NCI-H526 (cell line): ENCODE measurements at places on chromosomes 5 and 9.

- no peak for DNase-seq
Measured at GRCh38 chr5:4700871-4701270, 439.3 kb upstream of the ADAMTS16 start.

- no peak for DNase-seq
Measured at GRCh38 chr9:108815156-108815555, 40.6 kb downstream of the ACTL7B start.

- no peak for DNase-seq
Measured at GRCh38 chr9:81534138-81534875, 155.0 kb downstream of the TLE1 start.

- no peak for DNase-seq
Measured at GRCh38 chr5:146788898-146789297, 89.7 kb downstream of the PPP2R2B start.

GRCh38 chr5:176413709-176414191, 2.6 kb downstream of the CLTB start:
- DNase-seq, result no peak

DNA sequence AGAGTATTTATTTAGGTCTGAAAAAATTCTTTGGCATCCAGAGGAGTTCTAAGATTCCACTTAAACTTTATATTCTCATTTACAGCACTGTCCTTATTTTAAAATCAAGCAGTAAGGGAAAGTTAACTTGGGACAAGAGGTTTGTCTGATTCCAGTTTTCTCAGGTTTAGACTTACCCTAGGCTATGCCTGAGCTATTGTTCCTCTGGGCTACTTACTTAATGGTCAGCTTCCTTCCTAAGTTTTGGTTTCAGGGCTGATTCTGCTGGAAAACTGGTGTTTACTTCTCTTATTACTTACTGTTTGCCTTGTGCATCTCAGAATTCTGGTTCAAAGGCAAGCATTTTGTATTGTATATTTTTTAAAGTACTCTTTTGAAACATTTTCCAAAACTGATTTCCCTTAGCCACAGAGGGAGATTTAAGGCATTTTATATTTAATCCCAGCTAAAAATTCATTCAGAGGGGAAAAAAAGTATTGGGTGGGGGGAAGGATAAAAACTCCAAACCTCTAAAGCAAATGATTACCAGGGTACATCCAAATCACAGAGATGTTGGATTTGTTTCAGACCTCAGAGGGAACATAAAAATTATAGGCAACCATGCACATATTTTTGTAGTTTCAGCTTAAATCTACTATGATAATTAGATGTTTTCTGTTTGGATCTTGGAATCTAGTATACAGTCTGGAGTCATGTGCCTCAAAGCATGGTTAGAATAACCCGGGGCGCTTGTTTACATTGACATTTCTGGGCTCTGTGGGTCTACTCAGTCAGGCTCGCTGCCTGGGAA, 290.0 kb downstream of the ARHGAP26 start:
- no peak for DNase-seq

DNA sequence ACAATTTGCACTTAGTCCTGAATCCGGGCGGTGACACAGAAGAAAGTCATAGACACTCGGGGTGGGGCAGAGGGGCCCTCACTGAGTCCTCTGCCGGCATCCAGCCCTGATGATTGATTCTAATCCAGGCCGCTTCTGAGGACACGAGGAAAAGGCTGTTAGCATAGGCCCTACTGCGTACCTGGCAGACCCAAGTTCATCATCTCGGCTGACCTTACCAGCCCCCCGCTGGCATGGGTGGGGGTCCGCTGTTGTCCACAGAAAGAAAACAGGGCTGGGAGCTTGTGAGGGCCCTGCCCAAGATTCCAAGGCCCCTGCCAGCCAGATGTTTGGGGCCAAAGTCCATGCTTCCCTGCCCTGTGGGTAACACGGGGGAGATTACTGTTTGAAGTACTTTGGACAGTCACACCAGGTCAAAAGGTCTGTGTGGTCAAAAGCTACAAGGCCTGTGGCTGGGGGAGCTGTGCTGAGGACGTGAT, 24.5 kb downstream of the ERGIC1 start:
- no peak for DNase-seq

DNA sequence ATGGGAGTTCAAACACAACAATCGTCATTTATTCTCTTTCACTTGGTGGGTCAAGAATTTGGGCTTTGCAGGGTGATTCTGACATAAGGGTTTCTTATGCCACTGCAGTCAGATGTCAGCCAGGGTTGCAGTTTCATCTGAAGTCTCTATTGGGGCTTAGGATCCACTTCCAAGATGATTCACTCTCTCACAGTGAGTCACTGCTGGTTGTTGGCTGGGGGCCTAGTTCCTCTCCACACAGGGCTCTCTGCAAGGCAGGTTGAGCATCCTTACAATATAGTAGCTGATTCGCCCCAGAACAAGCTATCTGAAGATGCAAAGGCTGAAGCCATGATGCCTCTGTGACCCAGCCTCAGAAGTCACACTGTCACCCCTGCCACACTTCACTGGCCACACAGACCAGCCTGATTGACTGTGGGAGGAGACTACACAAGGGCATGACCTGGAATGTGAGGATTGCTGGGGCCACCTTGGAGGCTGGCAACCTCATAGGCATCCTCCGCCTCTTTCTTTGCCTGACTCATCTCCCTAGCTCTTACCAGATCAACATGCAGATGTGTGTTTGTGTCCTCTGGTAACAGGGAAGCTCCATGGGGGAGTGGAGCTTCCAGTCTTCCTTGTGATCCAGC, 4.5 kb upstream of the CARD19 start:
- no peak for DNase-seq

- no peak for DNase-seq
Measured at GRCh38 chr5:172725785-172726184, 45.2 kb downstream of the DUSP1 start.

GRCh38 chr5:169197343-169197742, 103.6 kb downstream of the SLIT3 start:
- no peak for DNase-seq

DNA sequence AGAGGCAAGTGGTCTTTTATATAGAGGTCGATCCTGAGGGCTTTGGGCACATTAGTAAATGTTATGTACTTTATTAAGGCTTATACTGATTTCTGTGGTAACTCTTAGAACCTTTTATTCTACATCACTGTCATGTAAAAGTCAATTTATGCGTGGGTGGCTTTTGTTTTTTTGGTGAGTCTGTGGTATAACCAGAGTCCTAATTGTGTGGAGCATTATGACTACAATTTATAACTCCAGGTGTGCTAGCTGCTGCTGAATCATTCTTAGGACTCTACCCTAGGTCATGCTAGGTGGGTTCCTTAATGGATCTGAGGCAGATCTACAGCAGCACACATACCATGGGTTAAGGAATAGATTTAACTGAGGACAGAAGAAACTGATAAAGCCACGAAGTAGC, 33.9 kb upstream of the KCNN2 start:
- DNase-seq, result no peak

- DNase-seq, result no peak
Measured at GRCh38 chr5:54889826-54890225, 95.6 kb downstream of the ESM1 start.

DNA sequence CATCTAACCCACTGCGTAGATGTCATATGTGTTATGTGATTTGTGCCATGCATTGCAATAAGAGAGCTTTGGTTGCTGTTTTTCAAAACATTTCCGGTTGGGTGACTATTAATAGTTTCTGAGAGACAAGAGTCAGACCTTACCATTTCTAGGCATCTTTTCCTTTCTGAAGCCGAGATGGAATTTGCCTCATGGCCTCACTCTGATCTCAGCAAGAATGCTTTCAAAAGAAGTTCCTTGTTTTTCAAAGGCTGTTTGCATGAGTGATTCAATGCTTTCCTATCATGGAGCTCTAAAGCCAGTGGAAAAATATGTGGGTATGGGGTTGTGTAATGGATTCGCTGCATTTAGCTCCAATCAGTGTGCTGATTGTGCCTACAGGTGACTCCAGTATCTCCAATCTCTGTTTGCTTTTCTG, 203.1 kb upstream of the PPP1R2B start:
- no peak for DNase-seq

- no peak for DNase-seq
Measured at GRCh38 chr9:99451112-99451606, 229.1 kb downstream of the SEC61B start.

DNA sequence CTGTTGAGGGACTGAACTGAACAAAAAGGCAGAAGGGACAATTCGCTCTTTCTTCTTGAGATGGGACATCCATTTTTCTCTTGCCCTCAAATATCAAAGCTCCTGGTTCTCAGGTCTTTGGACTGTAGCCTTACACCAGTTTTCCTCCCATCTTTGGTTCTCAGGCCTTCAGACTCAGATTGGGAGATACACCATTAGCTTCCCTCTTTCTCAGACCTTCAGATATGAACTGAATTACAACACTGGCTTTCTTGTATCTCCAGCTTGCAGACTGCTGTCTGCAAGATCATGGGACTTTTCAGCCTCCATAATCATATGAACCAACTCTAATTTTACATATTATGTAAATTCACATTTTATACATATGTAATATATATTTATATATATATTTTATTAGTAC, 12.6 kb upstream of the CCNG1 start:
- no peak for DNase-seq

- no peak for DNase-seq
Measured at GRCh38 chr5:133459474-133460160, 152.7 kb downstream of the FSTL4 start.

DNA sequence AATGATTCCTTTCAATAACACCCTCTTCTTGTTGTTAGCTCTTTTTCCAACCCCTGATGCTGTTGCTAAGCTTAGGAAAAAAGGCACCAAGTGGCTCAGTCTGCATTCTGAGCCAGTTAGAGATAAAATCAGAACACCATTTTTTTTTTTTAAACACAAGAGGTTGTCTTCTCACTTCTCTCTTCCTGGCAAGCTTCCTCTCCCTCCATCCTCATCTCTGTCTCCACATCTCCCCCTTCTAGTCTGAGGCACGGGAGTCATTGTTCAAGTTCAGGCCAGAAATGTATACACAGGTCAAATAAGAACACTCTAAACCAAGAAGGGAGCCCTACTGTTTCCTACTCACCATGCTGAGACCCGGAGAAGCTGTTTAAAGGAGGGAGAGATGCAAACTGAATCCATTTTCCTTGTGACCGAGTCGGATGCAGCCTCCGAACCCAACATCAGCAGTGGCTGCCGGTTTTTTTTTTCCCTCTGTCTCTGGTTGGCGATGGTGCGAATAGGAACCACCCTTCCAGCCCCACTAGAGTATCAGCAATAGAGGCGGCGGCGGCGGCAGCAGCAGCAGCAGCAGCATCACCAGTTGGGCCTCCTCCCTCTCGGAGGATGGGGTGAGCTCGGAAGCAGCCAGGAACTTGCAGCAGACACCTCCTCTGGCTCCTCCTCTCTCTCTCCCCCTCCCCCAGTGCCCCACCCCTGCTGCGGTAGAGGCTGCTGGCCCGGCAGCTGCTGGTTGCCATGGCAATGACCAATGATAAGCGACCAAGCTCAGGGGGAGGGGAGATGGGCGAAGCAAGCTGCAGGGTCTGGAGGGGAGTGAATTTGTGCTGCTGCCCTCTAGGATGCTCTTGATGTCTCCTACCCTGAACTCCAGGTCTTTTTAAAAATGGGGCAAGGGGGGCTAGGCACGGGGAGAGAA, at the start of gene JAKMIP2:
Gene JAKMIP2, minus strand, starts transcription at position 619 of the 919 bp plus-strand sequence. CDS start 110,922 bp downstream, outside the sequence.
- peak; percentile 95 for DNase-seq

DNA sequence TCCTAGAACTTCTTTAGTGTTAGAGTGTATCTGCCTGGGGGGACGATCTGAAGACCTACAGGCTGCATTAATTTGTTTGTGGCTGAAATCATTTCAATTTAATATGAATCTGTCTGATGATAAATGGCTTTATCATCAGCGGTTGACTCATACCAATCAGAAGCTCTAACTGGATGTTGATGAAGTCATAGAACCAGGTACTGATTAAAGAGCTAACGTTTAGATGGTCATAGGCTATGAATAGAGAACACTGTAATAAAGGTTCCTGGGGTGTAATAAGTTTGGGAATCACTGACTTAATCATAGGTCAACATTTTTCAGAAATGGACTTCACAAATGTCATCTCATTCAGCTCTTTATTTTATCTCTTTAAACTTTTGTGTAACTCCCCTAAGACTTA, 329.9 kb downstream of the MSX2 start:
- no peak for DNase-seq

DNA sequence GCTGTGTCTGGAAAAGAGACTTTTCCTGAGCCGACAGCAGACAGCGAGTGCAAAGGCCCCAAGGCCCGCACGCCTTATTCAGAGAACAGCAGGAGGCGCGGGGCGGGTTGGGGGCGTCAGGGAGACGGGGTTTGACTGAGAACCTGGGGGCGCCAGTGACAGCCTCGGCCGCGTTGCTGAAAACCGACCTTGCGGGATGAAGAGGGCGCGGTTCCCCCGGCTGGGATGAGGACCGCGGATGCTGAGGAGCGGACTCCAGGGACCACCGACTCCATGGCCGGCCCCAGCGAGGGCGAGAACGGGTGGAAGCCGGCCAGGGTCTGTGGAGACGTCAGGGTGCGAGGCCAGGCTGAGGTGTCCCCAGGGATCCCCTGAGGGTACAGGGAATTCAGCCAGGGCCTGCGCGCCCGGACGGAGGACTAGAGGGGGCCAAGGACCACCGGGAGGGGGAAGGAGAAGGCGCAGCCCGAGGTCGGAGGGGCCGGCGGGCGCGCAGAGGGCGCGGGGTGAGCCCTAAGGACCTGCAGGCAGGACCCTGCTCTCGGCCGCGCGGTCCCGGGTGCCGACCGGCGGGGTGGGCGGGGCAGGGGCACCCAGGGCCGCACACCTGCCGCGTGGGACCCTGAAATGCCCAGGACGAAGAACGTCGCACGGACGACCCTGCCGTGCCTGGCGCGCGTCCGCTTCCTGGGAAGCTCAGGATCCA, 837 bp upstream of the AHRR start:
- DNase-seq, result no peak

DNA sequence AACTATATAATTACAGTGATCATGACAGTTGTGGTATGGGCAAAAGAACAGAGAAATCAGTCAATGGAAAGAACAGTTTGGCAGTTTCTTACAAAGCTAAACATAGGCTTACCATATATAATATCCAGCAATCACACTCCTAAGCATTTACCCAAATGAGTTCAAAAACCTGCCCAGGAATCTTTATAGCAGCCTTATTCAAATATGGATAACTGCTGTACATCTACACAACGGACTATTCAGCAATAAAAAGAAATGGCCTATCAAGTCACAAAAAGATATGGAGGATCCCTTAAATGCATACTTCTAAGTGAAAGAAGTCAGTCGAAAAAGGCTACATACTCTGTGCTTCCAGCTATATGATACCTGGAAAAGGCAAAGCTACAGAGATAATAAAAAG, 36.6 kb downstream of the ERMP1 start:
- peak; percentile 45 for DNase-seq

DNA sequence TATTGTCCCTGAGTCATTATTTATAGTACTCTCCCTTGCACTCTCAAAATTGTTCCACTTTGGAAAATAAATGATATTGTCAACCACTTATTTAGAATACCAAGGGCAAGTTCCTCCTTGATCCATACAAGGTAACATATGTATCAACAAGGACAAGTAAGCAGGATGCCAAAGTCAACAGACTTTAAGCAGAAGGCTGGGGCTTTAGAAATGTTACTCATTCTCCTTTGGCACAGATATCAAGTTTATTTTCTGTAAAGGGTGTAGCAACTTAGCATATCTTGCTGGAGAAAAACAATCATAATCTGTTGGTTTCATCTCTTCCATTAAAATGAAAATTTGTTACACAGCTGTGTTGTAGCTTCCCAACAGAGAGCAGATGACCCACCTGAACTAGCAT, 248.7 kb upstream of the SLC30A5 start:
- no peak for DNase-seq
